ENCODE measurements at places on chromosomes 5 and 9.

- DNase-seq, result no peak
These were observed 17.7 kb downstream of the SLC45A2 start for GRCh38 chr5:33966805-33967204.

DNA sequence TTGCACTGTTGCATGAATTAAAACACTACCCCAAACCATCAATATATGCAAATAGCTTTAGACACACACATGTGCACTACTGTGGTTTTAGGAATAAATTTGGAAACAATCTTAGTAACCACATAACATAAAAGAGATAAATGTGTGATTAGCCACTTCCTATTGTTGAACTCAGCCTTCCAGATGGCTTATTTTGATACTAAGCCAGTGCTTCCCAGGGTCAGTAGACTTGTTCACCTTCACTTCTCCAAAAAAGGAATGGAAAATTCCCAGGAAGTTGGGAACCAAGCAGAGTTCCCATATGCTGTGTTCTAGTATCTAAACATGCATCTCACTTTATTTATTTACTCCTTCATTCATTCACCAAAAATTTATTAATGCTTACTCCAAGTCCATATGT is 47.8 kb downstream of the SVEP1 start:
- no peak for DNase-seq

- no peak for DNase-seq
These were observed 355.3 kb downstream of the TMEM232 start for GRCh38 chr5:110371011-110371724.

- no peak for DNase-seq
These were observed 667.3 kb upstream of the CDH9 start for GRCh38 chr5:27705661-27706060.

GRCh38 chr9:81071108-81071507 is 618.2 kb downstream of the TLE1 start:
- no peak for DNase-seq

GRCh38 chr9:94534901-94535300 is 20.0 kb upstream of the PCAT7 start:
- no peak for DNase-seq

GRCh38 chr5:119332978-119333401 is 22.8 kb upstream of the TNFAIP8 start:
- no peak for DNase-seq

GRCh38 chr5:110268283-110268682 is 458.2 kb downstream of the TMEM232 start:
- no peak for DNase-seq

DNA sequence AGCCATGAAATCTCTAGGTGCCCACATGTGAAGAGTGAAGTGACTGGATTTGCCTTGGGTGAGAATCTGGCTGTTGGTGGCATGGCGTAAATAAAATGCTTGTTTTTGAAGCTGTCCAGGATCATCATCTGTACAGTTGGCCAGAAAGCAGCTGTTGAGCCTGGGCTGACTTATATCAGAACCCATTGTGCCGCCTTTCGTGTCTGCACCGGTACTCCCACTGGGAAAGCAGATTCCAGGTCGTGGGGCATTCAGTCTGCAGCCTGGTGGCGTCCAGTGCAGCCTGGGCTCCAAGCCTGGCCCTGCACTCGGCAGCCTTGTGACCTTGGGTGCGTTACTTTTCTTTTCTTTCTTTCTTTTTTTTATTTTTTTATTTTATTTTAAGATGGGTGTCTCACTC is 27.8 kb downstream of the PRRC2B start:
- no peak for DNase-seq

GRCh38 chr5:95669540-95669939 is 13.3 kb downstream of the SPATA9 start:
- DNase-seq, result no peak

- no peak for DNase-seq
These were observed 57.3 kb downstream of the CTSL start for GRCh38 chr9:87783180-87783579.
